ENCODE measurements at places on chromosomes 6 and 20. TPM values are rescaled to one million over a fixed set of nuclear protein-coding genes. Genes with fewer than 3 reads are reported as not detected.

DNA sequence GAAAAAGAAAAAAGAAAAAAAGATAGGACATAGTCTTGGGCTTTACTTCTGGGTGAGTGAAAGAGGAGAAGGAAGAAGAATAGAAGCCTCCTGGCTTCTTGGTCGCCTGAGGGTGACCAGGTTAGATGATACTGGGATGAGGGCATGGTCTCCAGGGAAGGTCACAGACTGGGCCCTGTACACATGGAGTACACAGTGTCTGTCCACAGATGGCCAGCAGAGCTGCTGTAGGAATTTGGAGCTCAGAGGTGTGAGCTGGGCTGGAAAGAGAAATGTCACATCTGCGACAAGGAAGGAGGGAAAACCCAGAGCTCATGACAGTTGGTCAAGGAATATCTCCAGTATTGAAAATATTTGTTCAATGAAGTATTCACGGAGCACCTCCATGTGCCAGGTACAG lies 56.1 kb downstream of the DLGAP4 start:
- no peak for DNase-seq

- no peak for DNase-seq
Observed at GRCh38 chr20:35253010-35253409, 24.9 kb downstream of the MMP24OS start.

GRCh38 chr6:149766156-149766769 lies 16.7 kb downstream of the PCMT1 start:
- no peak for DNase-seq

GRCh38 chr20:10553326-10553984 lies 118.3 kb downstream of the SLX4IP start:
- peak; percentile 69 for DNase-seq

DNA sequence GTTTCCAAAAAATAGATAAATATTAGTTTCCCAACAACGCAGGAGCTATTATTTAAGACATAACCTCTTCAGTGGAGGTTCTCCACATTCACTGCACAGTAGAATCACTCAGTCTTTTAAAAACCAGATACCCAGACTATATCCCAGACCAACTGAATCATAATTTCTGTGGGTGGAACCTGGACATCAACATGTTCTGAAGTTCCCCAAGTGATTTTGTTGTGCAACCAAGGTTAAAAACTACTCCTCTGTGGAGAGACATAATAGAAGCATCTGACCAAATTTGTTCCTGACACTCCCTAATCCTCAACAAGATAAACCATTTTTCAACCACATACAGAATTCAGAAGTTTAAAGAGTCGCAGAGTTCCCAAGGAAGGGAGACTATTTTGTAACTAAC lies 42.3 kb downstream of the STK38 start:
- DNase-seq = no peak

The NRSN2 gene
- 24.5 TPM for total RNA-seq

GRCh38 chr20:13461849-13462458 lies 176.8 kb downstream of the TASP1 start:
- DNase-seq = no peak

- DNase-seq = no peak
Observed at GRCh38 chr20:47859278-47859677, 74.0 kb upstream of the SULF2 start.

The GPX5 gene
- not detected for total RNA-seq

GRCh38 chr6:127907960-127908640 lies 7.2 kb upstream of the THEMIS start:
- no peak for DNase-seq

DNA sequence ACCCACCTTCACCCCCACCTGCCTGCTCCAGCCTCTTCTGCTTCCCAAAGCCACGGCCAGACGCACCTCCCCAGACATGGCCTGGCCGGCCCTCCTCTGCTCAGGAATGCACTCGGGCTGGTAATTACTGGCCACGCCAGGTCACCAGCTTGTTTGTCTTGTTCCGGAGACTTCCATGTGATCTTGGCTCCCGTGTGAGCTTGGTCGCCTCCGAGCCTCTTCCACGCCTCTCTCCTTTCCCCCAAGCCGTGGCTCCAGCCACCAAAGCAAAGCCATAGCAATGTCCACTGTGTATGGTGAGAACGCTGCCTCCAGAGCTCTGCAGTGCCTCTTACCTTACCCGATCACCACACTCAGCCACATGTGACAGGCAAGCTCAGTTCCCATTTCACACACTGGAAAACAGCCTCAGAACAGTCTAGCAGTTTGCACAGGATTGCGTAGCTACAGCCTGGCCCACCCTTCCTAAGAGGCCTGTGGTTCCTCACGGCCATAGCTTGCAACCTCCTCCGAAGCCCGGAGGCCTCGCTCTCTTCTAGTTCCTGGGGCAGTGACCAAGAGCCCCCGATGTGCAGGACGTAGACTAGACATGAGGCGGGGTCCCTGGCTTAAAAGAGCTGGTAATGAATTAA lies 48.1 kb upstream of the AFDN start:
- DNase-seq = no peak

DNA sequence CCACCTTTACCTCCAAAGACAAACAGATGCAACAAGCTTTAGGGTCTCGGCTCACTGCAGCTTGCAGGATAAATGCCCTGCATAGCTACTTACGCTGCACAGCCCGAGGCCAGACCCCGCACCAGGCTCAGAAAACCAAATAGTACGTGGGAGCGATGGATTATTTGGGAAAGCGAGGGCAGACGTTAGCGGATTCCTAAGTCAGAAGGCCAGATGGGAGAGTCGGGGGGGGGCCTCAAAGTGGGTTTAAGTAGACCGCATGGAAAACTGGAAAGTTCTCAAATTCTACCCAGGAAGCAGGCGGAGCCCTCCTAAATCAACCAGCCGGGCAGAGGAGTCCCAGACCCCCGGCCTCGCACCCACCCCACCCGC lies 382 bp downstream of the SFT2D1 start:
- DNase-seq = no peak

The CLVS2 gene
- total RNA-seq = not detected

The ANKRD66 gene
- total RNA-seq = not detected

- no peak for DNase-seq
Observed at GRCh38 chr6:37490536-37491170, 9.0 kb downstream of the CCDC167 start.

- DNase-seq = no peak
Observed at GRCh38 chr6:84943905-84944304, 179.5 kb upstream of the TBX18 start.

- no peak for DNase-seq
Observed at GRCh38 chr6:167568407-167569024, 243.6 kb downstream of the TTLL2 start.

- DNase-seq = no peak
Observed at GRCh38 chr6:10800810-10801209, 37.5 kb downstream of the MAK start.

DNA sequence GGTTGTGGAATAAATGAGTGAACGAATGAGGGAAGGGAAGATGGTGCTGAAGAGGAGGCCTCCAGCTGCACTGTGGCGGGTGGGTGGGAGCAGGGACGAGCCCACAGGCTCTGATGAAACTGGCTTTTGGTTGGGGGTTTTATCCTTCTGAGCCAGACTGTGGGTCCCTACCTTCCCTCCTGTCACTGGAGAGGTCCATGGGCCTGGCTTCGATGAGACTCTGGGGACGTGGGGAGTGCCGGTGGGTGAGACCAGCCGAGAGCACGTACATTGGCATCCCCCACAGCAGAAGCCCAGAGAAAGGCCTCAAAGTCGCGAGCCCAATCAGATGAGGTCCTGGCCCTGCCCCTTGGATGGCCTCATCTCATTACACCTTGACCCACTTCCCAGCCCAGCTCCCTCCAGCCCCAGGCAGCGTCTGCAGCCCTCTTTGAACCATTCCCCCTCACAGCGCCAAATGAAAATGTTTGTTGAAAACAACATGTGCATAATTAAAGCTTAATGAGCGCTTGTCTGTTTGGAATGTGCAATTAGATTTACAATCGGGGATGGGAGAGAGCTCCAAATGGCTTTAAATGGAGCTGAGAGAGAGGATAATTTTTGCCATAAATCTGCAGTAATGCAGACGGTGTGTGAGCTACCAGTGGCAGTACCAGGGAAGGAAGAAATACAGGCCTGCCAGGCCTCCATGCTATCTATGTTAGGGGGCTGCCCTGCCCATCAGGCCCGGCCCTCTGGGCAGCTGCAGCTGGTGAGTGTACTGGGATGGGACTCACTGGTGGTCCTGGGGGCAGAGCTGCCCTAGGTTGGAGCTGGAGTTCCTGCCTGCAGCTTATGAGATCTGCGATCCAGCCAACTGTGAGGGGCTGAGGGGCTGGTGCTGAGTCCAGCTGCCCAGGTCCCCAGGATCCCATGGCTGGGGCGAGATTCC lies 47.2 kb downstream of the TOX2 start:
- DNase-seq = no peak

GRCh38 chr6:111591370-111591900 lies 14.2 kb downstream of the TRAF3IP2 start:
- DNase-seq = peak; percentile 89

GRCh38 chr20:19045371-19045770 lies 167.1 kb upstream of the SLC24A3 start:
- DNase-seq = no peak

DNA sequence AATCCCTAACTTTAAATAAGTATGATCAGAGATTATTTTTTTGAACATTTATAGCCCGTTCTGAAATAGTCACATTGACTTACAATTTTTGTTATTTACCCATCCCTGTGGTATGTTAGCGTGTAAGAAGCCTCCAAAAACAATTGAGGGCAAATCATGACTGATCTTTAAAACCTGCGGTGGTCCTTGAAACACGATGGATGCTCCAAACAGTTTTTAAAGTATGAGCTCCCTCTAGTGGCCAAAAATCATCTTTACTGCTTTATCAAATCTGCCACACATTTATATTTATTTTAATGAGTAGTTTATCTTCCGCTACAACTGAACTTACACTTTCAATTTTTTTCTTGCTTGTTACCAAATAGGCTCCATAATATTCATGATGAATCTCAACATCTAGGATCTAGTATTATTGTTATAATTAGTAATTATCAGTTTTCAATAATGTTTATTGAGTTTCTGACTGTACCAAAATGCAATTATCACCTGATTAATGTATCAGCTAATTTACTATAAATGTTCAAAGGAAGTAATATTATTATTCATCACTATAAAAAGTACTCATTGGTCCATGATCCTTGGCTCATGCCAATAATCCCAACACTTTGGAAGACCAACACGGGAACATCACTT lies 52.2 kb downstream of the MARCKS start:
- no peak for DNase-seq

The MOCS3 gene
- total RNA-seq = 3.1 TPM

All from right cardiac atrium (tissue), 5 donors.